NCI-H1436 (cell line): ENCODE measurements at places on chromosomes 3 and 15.

DNA sequence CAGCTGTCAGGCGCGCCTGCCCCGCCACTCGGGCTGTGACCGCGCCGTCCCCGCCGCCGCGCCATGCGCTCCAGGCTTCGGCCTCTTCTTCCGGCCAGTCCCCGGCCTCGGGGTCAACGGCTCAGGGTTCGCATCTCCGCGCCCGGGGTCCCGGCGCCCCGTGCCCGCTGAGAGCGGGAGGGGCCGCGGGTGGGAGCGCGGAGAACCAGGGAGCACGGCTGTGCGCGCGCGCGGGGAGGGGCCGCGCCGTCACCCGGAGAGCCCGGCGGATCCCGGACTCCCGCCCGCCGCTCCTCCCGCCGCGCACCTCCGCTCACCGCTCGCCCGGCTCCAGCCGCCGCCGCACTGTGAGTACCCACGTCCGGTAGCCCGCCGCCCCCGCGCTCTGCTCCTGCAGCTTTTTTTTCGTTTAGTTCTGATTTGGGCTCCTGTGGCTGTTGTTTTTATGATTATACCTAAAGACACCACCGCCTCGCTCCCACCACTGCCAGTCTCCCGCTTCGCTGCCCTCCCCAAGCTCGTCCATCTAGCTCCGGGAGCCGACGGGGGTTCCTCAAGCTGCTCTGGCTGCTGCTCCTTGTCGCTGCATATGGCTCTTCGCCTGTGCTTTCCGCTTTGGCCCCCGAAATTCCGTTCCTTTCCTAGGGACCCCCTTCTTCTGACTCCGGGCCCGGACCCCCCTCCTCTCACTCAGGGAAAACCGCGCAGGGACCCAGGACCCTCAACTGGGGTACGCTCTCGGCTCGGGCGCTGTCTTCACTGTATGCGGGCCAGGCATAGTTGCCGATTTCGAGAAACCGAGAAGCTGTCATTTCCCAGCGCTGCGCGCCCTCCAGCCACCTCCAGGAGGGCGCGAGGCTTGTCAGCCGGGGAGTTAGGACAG lies 1.8 kb upstream of the SKOR1 start:
- no peak for DNase-seq

DNA sequence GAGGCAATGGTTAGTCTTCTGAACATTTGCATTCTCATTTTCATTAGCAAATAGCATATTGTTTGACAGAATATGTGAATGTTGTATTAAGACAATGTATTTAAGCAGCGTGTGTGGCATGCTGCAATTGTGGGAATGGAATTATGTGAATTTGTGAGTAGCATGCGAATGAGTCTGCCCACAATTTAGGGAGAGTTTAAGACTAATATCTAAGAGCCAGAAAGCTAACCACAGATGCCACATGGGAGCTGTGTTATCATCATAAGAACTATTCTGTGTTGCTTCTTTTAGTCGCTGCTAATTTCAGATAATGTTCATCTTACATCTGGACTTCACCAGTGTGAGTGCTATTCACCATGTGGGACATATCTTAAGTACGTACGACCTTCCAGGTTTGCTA lies 494.5 kb downstream of the RBMS3 start:
- DNase-seq = no peak

- DNase-seq = no peak
Measured at GRCh38 chr3:174639406-174639805, 219.7 kb upstream of the NAALADL2 start.

- peak; percentile 6 for DNase-seq
Measured at GRCh38 chr3:136545664-136546268, 206.4 kb downstream of the STAG1 start.

DNA sequence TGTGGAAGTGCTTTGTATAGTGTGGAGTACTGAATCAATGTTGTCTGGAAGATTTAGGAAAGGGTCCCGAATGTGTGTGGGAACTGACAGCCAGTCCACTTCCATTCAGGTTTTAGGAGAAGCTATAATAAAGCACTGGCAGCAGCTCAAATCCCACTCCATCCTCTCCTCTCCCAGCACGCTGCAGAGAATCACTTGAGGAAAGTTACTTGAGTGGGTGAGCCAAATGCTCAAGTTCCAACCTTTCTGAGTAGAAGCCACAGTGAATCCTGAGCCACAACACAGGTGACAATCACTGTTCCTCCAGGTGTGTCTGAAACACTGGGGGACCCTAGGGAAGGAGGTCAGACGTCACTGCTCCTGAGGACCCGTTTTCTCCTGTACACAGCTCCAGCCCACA lies 106.5 kb downstream of the TIGIT start:
- peak; percentile 82 for DNase-seq

DNA sequence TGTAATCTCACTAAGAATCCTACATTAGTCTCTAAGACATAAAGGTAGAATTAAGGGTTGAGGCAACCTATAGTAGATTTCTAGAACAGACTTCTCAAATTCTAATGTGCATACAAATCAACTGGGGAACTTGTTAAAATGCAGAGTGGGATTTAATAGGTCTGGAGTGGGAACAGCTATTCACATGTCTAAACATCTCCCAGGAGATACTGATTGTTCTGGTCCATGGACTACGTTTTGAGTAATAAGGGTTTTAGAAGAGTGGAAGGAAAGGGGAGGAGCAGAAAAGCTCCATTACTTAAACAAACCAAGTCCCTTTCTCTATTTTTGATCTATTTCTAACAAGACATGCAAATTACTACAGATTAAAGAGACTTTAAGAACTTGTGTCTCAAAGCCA lies 524.8 kb downstream of the TUSC7 start:
- peak; percentile 92 for DNase-seq

- no peak for DNase-seq
Measured at GRCh38 chr3:135068011-135068410, 273.0 kb downstream of the EPHB1 start.

- DNase-seq = no peak
Measured at GRCh38 chr3:126518779-126519177, 1.2 kb upstream of the UROC1 start.
